Midbrain (tissue), 1 donor: ENCODE measurements at places on chromosomes 7 and 10.

DNA sequence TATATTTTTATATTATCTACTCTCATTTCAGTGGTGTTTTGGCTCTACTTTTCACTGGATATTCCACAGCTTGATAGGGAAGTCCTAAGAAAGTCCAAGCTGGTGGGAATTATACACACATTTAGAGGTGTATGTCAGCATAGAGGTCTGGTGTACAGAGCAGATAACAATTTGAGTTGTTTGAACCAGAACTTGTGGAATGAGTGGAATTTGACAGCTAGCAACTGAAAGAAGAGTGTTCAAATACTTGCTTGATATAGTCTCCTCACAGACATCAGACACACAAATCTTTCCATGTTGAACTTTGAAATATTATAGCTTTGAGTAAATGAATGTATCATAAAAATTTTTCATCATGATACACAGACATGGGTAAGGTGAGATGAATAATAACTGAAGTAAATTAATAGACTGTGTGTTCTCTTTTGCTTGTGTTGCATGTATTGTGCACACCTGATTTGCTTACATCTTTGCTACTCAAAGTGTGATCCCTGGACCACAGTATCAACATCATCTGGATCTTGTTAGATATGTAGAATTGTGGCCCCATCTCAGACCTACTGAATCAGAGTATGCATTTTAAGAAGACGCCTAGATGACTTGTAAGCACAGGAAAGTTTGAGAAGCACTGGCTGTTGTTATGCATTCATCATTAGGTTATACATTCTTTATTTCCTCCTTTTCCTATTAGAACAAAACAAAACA, 91.5 kb downstream of the ABCA13 start:
- DNase-seq = no peak

- no peak for DNase-seq
Observed at GRCh38 chr10:102280397-102281101, 35.2 kb downstream of the GBF1 start.

GRCh38 chr10:102113956-102114857, 6.0 kb downstream of the LDB1 start:
- peak; percentile 32 for DNase-seq

GRCh38 chr7:37531225-37531624, 82.6 kb upstream of the ELMO1 start:
- DNase-seq = no peak

GRCh38 chr7:38942431-38943051, 33.5 kb upstream of the VPS41 start:
- no peak for DNase-seq

GRCh38 chr7:107723255-107723654, 20.7 kb upstream of the CBLL1 start:
- no peak for DNase-seq

GRCh38 chr7:115058726-115059125, 136.8 kb downstream of the MDFIC start:
- peak; percentile 12 for DNase-seq

DNA sequence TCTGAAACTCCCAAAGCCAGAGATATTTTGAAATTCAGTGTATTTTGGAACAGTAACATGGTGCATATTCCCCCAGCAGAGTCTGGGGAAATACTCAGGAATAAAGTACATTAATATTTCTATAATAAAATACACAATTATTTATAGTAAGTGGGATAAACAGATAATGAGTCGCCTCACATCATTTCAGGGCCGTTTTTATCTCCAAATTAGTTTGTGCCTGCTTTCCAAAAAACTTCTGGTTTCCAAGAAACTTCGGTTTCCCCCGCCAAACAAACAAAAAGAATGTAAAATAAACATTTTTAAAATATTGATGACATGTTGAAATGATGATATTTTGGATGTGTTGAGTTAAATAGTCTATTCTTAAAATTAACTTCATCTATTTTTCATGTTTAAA, 48.2 kb downstream of the AFAP1L2 start:
- DNase-seq = no peak

DNA sequence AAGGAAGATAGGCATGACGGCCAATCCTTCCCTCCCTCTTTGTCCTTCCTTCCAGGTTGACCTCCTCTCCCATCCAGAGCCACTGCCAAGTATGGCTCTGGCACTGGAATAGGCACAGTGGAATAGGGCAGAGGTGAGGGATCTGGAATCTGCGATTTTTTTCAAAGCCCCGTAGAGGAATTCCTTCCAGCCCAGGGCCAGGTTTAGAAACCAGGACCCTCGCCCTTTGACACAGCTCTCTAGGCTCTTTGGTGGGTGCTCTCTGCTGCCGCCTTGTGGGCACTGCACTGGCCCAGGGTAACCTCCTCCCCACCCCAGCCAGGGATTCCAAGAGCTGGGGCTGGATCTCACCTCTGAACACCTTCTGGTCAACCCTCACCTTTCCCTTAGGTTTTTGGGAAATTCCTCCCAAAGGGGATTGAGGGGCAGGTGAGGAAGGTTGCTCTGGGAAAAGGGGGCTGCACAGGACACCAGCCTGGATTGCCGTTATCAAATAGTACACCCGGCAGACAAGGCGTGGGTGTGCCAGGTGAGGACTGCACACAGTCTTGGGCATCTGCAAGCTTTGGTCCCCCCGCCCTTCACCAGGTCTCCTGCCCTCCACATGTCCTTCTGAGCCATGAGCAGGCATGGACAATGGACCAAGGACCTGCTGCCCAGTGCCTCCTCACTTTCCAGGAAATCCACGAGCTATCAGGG, 22.8 kb downstream of the C10orf105 start:
- DNase-seq = peak; percentile 30

DNA sequence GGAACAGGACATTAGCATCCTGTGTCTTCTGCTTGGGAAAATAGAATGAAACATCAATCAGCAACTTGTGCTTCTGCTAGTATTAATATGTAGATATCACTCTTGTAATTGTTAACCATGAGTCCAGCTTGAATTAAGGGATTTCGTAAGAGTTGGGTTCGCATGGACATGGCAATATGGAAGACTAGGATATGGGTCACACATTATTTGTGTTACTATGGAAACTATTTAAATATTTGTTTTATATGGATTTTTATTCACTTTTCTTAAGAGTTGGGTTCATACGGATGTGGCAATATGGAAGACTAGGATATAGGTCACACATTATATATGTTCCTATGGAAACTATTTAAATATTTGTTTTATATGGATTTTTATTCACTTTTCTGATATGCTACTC, 24.5 kb downstream of the TNPO3 start:
- no peak for DNase-seq

- DNase-seq = no peak
Observed at GRCh38 chr7:8221567-8221966, 40.4 kb downstream of the ICA1 start.

DNA sequence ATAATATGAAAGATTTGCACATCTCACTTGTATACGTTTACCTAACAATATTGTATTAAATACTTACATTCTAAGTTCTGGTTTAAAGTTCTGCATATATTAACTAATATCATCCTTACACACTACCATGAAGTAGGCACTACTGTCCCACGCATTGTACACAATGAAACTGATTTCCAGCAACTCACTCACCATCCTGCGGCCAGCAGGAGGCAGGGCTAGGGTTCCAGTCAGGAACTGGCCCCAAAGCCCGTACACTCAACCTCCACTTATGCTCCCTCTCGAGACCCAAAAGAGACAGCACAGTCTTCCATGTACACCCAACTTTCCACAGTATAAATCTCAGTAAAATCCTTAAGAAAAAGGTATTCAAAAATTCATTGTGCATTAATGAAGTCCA, 41.4 kb downstream of the GRID1 start:
- DNase-seq = no peak

DNA sequence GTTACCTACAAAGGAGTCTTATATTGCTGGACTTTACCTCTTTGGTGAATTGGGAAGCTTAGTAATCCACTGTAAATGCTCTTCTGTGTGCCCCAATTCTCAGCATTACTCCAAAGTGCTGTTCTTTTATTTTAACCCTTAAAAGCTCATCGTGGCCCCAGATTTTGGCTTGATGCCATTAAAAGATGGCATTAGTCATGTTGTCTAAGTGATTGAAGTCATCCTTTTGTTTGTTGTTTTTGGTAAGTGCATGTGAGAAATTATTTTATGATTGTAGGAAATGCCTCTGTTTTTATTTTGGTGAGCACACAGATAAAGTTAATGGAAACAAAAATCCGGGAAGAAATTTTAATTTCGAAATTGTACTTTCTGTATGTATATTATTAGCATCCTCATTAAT, 82.5 kb upstream of the GATA3 start:
- DNase-seq = no peak

- DNase-seq = no peak
Observed at GRCh38 chr10:19169041-19169440, 120.4 kb downstream of the MALRD1 start.

- no peak for DNase-seq
Observed at GRCh38 chr7:102232611-102233286, 53.9 kb upstream of the SH2B2 start.

DNA sequence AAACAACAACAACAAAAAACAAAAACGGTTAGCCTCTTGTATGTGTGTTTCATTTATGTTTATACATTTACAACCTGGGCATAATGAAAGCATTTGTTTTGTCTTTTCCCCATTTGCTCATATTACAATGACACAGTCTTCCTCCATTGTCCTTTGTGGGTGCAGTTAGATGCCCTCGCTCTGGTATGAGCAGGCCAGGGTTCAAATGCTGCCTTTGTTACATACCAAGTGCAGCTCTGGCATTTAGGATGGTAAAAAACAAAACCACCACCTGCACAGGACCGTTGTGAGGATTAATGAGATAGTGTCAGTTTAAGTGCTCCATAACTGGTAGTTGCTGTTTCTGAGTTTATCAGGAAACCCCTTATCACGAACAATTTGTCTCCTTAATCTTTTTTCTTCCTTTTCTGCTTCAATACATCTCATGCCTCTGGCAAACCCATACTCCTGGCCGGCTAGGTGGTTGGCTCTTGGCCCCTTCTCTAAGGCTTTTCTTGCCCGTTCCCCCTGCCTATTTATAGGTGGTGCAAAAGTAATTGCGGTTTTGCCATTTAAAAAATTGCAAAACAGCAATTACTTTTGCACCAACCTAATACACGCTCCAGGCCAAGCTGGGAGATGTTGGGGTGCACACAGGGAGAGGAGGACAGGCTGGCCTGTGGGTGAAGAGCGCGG, 18.6 kb upstream of the TMEM225B start:
- no peak for DNase-seq

- no peak for DNase-seq
Observed at GRCh38 chr10:44742248-44742647, 168.9 kb upstream of the TMEM72 start.

GRCh38 chr10:115117301-115117700, 24.1 kb downstream of the ATRNL1 start:
- DNase-seq = no peak

DNA sequence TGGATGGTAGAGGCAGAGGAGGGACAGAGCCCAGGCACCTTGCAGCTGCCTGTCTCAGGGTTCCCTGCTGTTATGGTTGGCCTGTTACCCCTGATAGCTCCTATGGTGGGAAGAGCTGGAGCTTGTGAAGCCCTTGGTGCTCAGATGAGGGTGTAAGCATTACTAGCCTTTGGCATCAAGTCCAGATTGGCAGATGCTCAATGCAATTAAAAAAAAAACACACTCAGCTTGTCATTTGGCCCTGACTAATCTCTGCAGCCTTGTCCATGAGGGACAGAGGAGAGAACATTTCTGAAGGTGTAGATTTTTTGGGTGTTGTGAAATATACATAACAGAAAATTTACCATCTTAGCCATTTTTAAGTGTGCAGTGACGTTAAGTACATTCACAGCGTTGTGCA, 86.3 kb downstream of the PLPP4 start:
- DNase-seq = no peak

DNA sequence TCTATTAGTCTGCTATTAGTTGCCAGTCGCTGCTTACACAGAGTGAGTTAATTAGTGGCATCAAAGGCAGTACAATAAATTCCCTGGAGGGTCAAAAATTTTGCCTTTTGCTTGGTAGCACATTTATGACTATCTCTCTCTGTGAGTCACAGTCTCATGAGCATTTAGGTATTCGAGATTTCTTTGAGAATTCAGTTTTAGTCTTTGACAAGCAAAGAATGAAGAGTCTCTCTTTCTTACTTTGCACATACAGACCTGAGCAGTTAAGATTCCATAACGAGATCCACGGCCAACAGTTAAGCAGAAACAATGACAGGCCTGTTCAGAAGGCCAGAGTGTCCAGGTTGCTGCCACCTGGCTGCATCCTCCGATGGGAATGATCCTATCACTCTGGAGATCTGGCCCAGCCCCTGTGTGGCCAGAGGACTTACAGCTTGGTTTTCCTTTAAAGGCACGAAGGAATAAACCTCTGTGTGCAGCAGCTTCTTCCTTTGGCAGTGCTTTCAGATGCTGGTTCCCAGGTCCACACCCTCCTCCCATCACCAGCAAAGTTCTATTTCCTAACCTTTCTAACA, 80.6 kb downstream of the GLI3 start:
- no peak for DNase-seq

- no peak for DNase-seq
Observed at GRCh38 chr10:109727436-109727835, 195.9 kb downstream of the XPNPEP1 start.

DNA sequence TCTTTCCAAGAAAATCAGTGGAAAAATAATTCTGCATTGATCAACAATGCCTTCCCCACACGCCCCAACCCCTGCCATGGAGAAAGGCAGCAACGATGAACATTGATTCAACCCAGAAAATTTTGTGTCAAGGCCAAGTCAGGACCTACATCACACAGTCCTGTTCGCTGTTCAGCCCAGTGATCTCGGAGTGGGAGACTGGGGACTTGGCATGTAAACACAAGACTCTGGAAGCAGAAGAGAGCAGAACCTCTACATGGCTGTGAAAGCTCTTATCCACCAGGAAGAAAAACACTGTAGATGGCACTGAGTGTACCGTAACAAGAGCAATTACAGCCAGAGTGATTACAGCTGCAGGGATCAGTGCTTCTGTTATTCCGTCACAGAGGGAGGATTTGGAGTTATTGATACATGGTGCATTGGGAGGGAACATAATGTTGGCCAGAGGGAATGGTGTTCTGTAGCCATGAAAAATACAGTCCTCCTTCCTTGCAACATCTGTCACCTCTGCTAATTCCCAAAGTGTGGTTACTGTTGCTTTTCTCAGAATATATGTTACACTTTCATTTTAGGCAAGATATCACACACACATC, 136.6 kb downstream of the IQUB start:
- DNase-seq = no peak

- DNase-seq = no peak
Observed at GRCh38 chr7:5528071-5528814, 104.6 kb upstream of the TNRC18 start.

GRCh38 chr7:80611779-80612178, 26.7 kb upstream of the CD36 start:
- no peak for DNase-seq

DNA sequence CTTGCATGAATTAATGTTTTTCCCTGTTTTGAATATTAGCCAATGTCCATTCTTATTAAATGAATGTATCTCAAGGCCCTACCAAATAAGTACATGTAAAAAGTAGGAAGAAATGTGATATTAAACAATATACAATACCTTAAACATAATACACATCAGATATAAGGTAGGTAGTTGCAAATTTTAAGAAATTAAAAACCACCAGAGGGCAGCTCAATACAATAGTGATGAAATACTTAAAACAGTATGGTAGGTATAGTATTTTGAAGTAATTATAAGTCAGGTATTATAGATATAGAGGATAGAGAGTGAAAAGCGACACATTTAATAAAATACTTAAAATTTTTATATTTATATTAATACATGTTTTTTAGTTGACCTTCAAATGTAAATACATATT, 43.6 kb upstream of the CDK14 start:
- DNase-seq = no peak
